Activated effector memory CD4-positive, alpha-beta T cell treated with Interleukin-2 at 50 U/mL for 16 hours (primary cell): ENCODE measurements at places on chromosomes 6 and 20.

DNA sequence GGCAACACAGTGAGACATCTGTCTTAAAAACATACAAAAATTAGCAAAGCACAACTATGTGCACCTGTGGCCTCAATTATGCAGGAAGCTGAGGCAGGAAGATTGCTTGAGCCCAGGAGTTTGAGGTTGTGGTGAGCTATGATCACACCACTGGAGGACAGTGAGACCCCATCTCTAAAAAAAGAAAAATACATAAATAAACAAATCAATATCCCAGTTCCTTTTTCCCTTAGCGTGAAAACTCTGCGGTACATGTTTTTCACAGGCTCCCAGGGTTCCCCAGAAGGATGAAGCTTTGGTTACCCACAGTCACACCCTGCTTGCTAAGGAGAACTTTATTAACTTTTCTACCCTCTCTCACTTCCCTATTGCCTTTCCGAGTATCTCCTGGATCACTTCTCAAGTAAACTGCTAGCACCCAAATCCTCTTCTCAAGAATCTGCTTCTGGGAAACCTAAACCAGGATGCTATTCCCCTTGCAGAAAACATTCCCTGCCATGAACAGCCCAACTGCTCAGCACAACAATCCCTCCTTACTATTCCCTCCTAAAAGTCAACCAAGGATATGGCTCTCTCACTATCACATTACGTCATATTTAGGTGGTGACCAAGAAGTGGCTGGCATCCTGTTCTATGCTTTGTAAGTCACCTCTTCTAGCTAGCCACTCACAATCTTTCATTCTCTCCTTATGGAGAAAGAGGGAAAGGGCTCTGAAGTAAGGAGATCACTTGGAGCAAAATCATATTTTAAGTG is 122.4 kb downstream of the IPCEF1 start:
- no peak for DNase-seq

- DNase-seq, result no peak
These were observed 113.7 kb upstream of the F13A1 start for GRCh38 chr6:6434151-6434550.

GRCh38 chr20:37977786-37978185 is 55.5 kb downstream of the TTI1 start:
- DNase-seq, result no peak

DNA sequence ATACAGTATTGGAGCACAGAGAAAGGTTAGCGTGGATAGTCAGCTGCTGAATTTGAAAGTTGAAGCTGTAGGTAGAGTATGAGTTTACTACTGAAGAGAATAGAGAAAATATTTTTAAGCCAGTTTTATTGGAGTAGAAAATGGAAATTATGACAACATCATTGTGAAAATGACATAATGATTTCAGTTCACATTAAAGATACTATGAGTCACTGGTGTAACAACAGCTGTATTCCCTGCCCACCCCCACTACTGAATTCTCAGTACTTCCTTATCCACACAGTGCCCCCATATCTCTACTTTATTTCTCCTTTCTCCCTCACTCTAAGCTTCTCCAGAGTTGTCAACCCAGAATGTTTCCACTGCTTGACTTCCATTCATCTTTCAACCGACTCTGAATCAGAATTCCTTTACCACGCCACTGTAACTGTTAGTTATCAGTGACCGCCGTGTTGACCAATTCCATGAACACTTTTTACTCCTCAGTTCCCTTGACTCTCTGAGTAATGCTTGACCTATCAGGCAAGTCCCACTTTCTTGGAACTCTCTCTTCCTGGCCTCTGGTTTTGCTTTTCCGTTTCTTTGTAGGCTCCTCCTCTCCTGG is 139.6 kb downstream of the AIG1 start:
- DNase-seq, result no peak

- no peak for DNase-seq
These were observed 112.1 kb upstream of the IYD start for GRCh38 chr6:150256618-150257272.

- DNase-seq, result no peak
These were observed 205.1 kb upstream of the GMDS start for GRCh38 chr6:2450546-2450945.

GRCh38 chr6:155648301-155648700 is 192.7 kb upstream of the NOX3 start:
- DNase-seq, result no peak

- no peak for DNase-seq
These were observed 773.9 kb upstream of the MMS22L start for GRCh38 chr6:98056955-98057354.

DNA sequence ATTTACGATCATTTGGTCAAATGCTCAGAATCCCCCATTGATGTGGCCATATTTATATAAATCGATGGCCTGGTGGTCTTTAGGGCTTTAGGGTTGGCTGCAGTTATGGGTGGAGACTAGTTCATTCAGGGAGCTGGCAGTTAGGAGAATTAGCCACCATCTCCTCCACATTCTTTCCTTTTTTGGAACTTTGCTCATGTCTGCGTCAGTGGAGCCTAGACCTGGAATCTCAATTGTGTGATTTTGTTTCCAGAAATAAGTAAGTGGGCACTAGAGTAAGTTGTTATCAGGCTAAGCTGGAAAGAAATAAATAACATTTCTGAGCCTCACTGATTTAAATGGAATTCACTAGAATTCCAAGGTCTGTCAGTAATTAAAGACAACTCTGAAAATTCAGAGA is 29.0 kb upstream of the ELOVL5 start:
- no peak for DNase-seq

DNA sequence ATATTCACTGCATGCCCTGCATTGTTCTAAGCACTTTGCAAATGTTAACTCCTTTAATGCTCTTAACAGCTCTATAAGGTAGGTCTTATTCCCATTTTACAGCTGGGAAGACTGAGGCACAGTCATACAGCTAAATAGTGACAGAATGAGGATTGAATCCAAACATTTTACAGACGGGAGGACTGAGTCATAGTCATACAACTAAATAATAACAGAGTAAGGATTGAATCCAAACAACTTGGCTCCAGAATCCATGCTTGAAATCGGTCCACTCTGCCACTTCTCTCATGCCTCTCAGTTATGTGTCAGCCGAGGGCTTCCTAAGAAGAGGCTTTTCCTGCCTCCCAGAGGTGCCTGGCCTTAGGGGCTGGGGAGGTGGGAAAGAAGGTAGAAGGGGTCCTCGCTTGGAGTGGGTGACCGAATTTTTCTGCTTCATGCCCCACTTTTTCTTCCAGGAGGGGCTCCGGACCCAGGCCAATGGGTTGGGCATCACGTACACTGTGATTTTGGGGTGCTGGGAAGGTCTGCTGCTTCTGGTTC is 137.4 kb upstream of the RNF24 start:
- no peak for DNase-seq

DNA sequence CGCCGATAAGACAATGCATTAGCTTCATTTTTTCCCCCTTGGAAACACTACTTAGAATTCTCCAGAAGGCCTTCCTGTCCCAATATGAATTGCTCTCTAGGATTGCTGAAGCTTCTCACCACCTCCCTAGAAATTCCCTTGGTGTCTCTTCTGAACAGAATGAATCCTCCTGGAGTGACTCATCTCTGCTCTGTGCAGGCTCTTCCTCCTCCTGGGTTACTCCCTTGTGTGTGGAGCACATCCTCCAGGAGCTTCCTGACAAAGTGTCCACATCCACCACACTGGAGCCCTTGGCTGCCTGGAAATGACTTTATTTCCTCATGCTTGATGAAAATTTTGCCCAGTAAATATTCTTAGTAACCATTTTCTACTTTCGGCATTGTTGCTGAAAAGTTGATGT is 54.4 kb downstream of the DTNBP1 start:
- no peak for DNase-seq

GRCh38 chr6:46989398-46989797 is 52.7 kb downstream of the ADGRF1 start:
- no peak for DNase-seq

GRCh38 chr6:16440636-16441212 is 202.3 kb downstream of the GMPR start:
- DNase-seq, result no peak

DNA sequence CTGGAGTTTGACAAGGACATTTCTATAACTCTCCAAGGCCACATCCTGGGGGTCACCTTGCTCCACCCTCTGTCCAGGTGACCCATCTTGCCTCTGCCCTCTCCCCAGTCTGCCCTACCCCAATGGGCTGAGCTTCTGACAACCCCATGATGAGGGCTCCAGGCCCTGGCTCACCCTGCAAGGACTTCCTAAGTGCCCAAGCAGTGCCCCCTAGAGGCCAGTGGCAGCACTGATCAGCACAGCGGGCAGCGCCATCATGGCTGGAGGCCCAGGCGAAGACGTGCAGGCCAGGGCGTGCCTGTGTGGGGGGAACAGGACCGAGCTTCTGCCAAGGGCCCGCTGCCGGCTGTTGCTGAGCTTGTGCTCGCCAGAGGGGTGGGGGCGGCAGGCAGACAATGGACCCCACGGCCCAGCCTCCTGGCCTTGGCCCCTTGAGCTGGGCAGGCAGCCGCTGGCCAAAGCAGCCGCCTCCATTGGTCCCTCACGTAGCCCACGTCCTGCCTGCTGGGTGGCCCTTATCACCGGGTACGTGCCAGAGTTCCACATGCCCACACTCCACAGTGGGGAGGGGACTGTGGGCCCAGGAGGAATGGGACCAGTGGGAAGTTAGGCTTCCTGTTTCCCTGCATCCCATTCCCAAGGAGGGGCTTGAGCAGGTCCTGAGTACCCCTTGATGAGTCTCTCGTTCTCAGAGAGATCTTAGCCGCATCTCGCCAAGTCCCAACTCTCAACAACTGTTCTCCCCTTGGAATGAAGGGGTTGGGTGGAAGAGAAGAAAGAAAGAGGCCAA is 64.3 kb downstream of the MRPL14 start:
- no peak for DNase-seq

- peak; percentile 39 for DNase-seq
These were observed 117.0 kb downstream of the ERMARD start for GRCh38 chr6:169868458-169868857.

- no peak for DNase-seq
These were observed 13.9 kb upstream of the NAA20 start for GRCh38 chr20:20003031-20003954.

- DNase-seq, result no peak
These were observed 268.3 kb downstream of the TFAP2C start for GRCh38 chr20:56897318-56897957.

GRCh38 chr6:13076575-13076974 is 251.8 kb downstream of the TBC1D7 start:
- DNase-seq, result no peak

DNA sequence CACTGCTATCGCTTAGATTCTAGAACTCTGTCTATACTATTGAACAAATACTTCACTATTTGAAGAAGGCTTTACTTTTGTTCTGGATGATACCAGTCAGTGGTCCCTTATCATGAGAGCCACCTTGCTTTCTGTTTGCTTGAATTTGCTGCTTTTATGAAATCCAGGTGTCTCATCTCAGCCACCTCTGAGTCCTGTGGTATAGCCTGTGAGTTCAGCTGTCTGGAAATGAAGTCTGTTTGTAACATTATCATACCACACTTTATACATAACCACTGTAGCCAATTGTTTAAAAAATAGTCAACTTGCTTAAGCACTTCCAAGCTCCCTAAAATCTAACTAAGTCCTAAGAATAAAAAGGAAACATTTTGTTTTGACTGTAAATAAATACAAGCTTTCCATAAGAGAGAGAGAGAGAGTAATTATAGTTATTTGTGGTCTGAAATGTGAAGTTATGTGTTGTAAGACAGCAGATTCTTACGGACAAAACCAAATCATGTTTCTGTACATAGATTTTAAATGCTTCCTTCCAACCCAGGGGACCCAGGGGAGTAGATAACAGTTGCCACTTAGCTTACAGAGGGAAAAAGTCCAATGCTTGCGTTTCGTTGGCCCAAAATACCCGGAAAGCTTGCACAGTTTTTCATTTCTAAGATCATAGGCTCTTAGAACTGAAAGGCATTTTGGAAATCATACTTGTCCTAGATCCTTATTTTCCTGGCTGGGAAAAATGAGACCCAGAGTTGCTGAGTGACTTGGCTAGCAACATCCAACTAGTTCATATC is 1107.8 kb upstream of the FLRT3 start:
- no peak for DNase-seq

- no peak for DNase-seq
These were observed 98.9 kb upstream of the MAFB start for GRCh38 chr20:40787941-40788340.

GRCh38 chr6:123062670-123063069 is 66.6 kb downstream of the CLVS2 start:
- no peak for DNase-seq

GRCh38 chr6:136693090-136693489 is 99.2 kb downstream of the MAP3K5 start:
- no peak for DNase-seq

- DNase-seq, result no peak
These were observed 135.9 kb downstream of the SOX4 start for GRCh38 chr6:21729431-21729830.

DNA sequence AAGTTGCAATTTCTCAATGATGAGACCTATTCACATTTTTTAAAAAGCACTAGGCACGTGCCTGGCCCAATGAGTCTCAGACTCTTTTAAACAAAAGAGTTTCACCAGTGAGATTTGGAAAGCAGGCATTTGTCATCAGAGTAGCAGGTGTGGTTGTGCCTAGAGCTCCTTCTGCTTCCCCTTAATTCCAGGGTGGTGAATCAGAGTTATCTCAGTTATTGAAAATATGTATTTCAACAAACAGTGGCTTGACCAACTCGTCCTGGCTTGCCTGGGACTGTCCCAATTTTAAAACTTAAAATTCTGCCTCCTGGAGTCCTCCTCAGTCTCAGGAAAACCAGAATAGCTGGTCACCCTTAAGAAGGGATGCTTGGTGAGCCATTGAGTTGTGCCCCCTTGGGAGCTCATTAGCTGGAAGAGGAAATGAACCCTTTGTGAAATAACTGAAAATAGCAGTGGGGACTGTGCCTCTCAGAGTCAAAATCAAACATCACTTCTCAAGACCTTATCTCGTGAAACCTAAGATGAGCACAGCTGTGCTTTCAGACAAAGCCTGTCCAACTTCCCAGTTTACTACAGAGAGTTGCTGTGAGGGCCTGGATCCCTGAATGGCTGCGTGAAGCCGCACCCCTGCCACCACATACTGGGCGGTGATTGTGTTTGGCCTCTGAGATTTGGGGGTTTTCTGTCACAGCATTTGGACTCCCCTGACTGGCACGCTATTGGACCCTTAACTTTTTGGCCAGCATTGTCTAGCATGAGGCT is 116.3 kb downstream of the ANKRD60 start:
- no peak for DNase-seq

GRCh38 chr6:119484598-119484997 is 135.0 kb upstream of the MAN1A1 start:
- DNase-seq, result no peak

GRCh38 chr6:28597924-28598722 is 72.4 kb downstream of the GPX5 start:
- no peak for DNase-seq

DNA sequence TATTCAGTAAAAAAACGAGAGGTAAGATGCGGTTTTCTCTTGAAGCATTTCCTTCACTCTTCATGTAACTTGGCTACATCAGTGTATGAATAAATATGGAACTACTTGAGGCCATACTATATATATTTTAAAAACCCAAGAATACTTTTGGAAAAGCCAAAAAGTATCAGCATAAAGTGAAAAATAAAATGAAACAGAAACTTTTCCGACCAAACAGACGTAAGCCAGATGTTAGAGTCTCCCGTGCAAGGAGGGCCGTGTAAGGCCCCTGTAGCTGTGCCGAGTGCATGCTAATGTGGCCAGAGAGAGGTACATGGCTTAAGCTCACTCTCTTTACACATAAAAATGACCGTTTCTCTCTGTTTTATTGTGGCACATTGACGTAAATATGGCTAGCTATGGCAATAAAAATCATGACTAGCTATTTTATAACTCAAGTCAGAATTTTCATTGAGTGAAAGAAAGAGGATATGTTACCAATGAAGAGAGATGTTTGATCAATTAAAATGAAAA is 140.1 kb upstream of the GMDS start:
- DNase-seq, result no peak
